Activated naive CD4-positive, alpha-beta T cell treated with anti-CD3 and anti-CD28 coated beads, Interleukin-2, amount 50 U/mL, for 16 hours (primary cell): ENCODE measurements at places on chromosomes 7 and 10.

DNA sequence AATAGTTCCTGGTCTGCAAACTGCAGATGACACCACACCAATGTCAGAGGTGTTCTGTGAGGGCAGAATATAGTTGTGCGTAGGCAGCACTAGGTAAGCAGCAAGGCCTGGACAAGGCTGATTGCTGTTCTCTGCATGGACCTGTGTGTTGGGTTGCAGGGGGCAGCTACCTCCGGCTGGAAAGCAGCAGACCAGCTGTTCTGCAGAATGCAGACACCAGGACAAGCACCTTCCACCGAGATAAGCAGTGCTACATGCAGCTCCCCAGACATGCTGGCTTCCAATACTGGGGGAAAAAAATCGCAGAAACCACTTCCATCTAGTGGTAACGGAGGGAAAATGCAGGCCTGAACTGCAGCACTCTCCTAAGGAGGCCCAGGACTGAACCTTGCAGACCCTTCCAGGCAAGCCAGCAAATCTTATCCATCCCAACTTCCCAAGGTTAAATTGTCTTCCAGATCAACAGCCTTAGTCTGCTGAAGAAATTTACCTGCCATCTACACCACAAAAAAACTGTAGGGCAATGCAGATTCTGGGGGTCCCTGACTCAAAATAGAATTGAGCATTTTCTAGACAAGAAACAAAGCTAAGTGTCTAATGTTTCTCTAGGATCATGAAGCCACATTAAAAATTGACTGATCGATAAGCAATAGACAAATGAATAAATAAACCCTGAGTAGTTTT is 50.5 kb upstream of the COBL start:
- DNase-seq, result no peak

DNA sequence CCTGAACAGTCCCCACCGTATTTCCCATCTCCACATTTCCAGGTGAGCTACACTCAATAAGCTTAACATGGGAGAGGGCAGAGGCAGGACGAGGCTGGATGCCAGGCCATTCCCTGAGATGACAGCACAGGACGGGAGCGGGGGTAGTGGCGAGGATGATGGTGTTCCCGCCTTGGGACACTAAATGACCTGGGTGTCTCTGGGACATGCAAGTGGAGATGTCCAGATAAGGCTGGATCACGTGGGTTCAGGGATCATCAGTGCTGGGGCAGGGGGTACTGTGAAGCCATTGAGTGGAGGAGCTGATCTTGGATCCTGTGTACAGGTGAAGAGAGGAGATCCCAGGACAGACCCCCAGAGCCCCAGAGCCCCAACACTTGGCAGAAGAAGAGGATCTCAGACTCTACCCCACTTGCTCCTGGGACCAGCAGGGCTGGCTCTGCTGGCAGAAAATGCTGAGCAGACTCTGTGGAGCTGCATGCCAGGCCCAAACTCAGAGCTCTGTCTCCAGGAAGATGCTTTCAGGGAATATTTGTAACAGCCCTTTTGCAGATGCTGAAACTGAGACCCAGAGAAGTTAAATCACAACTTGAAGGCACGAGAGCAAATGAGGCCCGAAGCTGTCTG is 29.7 kb upstream of the HSPA12A start:
- DNase-seq, result no peak

DNA sequence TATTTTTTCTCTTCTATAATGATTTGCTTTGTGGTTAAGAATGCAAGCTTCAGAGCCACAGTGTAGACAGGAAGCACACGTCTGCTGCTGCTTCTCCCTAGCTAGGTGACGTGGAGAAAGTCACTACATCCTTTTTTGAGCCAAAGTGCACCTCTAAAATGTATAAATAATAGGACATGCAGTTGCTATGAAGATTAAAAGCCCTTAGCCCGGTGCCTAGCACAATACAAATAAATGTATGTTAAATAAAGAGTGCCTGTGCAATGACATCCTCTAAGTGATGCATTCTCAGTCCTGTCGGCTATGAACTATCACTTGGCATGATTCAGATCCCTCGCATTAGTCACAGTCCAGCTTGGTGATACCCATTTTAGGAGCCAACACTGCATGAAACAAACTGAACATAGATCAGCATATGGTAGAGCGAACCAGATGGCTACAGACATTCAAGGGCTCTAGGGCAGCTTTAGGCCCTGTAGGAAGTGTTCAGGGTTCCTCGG is 4.8 kb upstream of the TRDMT1 start:
- peak; percentile 28 for DNase-seq

GRCh38 chr7:128121711-128122530 is 90.7 kb upstream of the LRRC4 start:
- DNase-seq, result no peak

DNA sequence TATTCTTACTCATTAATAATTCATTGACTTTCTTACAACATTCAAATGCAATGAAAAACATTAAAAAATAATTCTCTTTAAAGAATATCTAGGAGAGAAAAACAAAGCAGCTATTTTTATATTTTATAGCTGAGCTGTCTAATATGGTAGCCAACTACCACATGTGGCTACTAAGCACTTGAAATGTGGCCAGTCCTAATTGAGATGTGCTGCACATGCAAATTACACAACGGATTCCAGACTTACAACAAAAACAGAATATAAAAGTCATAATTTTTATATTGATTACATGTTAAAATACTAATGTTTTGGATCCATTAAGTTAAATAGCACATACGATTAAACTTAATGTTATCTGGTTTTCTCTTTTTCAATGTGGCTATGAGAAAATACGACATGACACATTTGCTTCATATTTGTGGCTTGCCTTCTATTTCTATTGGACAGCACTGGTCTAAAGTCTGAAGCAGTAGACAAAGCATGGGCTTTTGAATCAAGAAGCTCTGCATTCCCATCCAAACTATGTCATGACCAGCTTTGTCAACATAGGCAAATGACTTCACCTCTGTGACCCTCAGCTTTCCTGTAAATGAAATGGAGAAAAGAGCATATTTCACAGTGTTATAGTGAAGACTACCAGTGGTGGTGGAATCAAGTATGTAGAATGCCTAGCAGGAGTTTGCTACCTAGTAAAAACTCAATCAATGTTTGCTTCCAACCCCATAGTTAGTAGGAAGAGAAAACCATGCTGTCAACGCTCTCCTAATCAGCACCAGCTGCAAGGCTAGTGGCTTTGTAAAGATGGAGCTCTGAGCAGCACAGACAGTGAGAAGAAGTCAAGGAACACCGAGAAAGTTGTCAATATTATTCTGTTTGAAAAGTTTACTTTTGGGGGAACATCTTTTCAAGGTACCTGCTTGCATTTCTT is 37.1 kb upstream of the GDF10 start:
- no peak for DNase-seq

- no peak for DNase-seq
These were observed 23.9 kb upstream of the AGFG2 start for GRCh38 chr7:100515072-100515532.

- DNase-seq, result no peak
These were observed 546.8 kb downstream of the LRMDA start for GRCh38 chr10:75978213-75978612.

DNA sequence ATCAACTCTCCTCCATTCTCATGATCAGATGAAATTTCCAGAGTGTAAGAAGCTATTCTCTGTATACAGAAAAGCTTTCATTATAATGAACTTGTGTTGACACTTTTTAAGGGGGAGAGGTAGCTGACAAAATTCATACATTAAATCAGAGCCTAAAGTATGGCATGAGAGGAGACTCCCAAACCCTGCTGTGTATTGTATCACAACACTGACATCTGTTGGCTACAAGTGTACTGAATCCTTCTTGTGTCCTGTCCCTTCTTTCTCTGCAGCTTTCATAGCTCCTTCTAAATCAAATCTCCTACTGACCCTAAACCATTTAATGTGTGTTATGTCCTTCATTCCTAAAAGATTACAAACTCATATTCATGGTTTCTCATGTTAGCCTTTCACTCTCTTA is 70.9 kb downstream of the GCC1 start:
- no peak for DNase-seq

DNA sequence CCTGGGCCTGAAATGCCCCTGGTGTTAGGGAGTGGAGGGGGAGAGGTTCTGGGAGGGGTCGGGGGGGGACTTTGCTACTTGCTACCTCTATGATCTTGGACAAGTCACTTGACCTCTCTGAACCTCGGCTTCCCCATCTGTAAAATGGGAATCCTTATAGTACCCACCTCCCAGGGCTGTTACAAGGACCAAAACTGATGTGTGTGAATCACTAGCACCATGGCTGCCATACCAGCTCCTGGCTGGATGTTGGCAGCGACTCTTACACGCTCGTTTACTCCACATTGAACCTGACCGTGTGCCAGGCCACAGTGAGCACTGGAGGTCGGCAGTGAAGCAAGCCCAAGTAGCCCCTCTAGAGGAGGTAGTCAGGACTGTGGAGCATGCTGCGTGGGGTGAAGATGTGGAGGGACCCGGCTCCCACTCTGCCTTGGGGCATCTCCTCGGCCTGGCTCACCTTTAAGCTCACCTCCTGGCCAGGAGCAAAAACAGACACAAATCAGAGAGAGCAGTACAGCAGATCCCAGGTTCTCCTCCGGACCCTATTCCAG is 28.9 kb downstream of the PPIF start:
- DNase-seq, result no peak

- DNase-seq, result no peak
These were observed 421 bp downstream of the SMURF1 start for GRCh38 chr7:99143521-99143852.

DNA sequence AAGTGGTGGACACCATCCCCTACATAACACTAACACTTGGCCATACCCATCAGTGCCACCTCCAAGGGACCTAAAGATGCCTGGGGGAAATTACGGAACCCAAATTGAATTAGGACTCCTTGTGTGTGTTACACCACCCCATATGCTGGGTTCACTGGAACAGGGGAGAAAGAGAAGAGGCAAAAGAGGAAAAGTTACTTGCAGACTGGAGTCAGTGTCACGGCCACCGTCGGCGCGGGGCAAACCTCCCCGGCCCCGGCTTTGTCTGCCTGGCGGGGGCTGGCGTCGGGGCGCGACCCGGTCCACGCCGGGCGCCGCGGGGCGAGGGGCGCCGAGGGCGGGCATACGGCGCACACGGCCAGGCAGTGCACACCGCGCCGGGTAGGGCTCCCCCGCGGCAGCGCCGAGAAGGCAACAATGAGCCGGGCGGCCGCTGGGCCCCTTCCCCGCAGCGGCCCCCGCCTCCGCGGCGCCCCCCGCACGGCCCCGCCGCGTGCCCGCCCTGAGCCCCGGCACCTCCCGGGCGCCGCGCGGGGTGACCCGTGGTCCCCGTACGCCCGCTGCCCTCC is 171.1 kb downstream of the FAM107B start:
- DNase-seq, result peak; percentile 35

DNA sequence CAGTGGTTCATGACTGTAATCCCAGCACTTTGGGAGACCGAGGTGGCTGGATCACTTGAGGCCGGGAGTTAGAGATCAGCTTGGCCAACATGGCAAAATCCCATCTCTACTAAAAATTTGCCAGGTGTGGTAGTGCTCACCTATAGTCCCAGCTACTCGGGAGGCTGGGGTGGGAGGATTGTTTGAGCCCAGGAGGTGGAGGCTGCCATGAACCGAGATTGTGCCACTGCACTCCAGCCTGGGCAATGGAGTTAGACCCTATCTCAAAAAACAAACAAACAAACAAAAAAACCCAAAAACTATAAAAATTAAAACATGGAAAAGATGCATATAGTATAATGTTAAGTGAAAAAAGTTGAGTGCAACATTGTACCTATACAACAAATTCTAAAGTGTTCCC is 81.4 kb downstream of the AKR1D1 start:
- no peak for DNase-seq

- no peak for DNase-seq
These were observed 10.5 kb downstream of the MKLN1 start for GRCh38 chr7:131338173-131338572.
